ENCODE measurements at places on chromosomes 5 and 9. TPM values are rescaled to one million over a fixed set of nuclear protein-coding genes. Genes with fewer than 3 reads are reported as not detected.

Gene HMMR
- polyA plus RNA-seq: 0.75 TPM

GRCh38 chr5:142151436-142152383, 43.1 kb downstream of the NDFIP1 start:
- DNase-seq: no peak

DNA sequence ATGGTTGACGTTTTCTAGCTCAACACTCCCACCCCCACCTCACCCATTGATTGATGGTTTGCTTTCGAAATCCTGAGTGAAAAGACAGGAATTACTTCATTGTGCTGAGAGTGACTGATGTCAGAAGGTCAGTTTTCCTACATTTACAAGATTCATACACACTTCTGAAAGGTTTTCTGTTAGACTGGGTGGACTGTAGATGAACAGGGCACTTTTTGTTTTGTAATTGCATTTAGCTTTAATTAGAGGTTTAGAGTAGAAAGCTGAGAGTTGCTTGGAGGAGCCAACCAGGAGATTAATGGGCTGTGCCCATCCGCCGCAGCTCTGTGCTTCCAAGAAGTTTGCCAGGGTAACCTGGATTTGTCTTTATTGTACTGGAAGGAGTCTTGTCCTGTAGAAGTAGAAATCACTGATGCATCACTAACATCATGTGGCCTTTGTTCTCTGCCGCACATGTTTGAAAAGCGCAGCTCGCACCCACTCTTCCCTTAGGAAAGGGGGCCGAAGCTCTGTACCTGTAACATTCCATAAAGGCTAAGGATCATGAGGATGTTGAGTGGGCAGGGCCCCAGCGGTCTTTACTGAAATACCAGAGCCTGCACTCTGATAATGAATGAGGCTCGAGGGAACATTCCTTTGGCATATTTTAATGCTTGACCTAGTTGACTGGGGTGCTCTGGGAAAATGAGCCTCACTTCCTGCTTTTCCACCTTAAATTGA, 267.6 kb upstream of the DMRT1 start:
- DNase-seq: no peak

DNA sequence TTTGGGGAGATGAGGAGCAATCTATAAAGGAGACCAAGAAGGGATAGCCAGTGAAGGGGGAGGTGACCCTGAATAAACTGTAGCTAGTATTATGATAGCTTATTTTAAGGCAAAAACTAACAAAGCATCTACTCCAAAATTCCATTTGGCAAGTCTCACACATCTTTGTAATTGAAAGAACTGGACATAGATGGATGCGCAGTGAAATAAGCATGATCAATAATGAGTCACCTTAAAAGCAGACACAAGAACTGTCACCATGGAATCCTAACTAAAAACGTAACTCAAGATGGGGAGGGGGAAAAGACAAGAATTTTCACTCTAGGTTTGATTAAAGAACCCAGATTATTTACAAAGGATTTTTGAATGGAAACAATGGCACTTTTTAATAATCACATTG, 164.5 kb downstream of the MED27 start:
- no peak for DNase-seq

Gene NRG2
- 1.2 TPM for polyA plus RNA-seq

DNA sequence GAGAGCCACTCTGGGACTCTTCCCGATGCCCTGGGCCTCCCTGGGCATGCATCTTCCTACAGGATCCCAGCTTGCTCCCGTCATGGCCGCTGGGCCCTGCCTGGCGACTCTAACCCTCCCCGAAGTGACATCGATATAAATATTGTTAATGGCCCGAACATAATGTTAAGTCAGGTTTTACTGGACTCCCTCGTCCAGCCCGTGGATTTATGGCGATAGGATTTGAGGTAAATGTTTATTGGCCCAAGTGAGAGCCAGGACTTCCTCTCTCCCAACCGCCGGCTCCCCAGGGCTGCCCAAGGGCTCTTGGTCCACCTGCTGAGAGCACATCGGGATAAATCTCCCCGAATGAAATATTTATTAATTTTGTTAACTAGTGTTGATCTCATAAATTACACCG, 246.3 kb downstream of the PBX3 start:
- peak; percentile 54 for DNase-seq

Gene RGS3
- 142 TPM for polyA plus RNA-seq

GRCh38 chr5:105685884-105686283, 1984.9 kb downstream of the EFNA5 start:
- DNase-seq: no peak

Gene SLC1A1
- 3.1 TPM for polyA plus RNA-seq

GRCh38 chr9:123940721-123941523, 11.0 kb upstream of the DENND1A start:
- DNase-seq: no peak

DNA sequence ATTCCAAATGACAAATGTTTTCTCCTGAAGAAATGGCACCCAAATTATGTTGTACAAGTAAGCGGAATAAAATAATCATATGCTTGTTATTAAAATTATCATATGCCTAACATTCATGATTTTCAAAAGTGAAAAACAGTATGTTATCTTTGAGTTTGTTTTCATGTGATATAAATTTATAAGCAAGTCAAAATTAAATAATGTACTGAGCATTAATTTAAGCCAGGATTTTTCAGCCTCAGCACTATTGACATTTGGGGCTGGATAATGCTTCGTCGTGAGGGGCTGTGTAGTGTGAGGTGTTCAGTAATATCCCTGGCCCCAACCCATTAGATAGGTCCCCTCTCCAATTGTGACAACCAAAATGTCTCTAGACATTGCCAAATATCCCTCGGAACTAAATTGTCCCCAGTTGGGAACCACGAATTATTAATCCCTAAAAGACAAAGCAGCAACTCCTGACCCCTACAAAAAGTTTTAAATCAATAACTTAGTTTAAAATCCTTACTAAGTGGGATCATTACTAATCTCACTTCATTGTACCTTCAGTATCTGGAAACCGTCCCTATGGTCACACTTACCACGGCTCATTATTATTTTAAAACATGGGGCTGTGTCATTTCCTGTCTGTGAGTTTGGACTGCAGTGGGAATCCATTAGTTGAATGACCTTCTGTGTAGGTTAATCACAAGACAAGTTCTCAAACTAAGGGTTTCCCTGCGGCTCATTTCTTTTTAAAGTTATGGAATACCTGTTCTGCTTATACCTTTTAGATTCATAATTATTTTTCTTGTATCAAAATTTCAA, 1.3 kb upstream of the NNT start:
- DNase-seq: no peak

DNA sequence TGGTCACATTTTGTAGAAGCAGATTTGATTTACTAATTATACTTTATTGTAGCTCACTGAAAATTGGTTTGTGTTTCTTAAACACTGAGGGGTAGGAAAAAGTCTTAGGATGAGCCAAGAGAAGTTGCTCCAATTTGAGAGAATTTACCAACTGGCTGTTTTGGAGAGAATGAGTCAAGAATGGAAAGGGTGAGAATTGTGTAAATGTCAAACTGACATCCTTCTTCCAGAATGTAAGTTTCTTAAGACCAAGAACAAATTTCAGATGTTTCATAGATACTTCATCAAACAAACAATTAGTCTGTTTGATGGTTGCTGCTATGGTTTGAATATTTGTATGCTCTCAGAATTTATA, 106.2 kb upstream of the TXNDC8 start:
- no peak for DNase-seq

Gene CLIC3
- 6.7 TPM for polyA plus RNA-seq

Gene NMUR2
- polyA plus RNA-seq: not detected

GRCh38 chr5:86797677-86798076, 179.9 kb downstream of the COX7C start:
- DNase-seq: no peak

GRCh38 chr5:160496334-160496733, 74.7 kb downstream of the PTTG1 start:
- no peak for DNase-seq

GRCh38 chr5:158882660-158883059, 217.1 kb downstream of the EBF1 start:
- no peak for DNase-seq

GRCh38 chr5:111929867-111930266, 172.9 kb upstream of the NREP start:
- no peak for DNase-seq

GRCh38 chr9:112665347-112665746, 52.6 kb downstream of the INIP start:
- no peak for DNase-seq

Gene IFNK
- not detected for polyA plus RNA-seq

DNA sequence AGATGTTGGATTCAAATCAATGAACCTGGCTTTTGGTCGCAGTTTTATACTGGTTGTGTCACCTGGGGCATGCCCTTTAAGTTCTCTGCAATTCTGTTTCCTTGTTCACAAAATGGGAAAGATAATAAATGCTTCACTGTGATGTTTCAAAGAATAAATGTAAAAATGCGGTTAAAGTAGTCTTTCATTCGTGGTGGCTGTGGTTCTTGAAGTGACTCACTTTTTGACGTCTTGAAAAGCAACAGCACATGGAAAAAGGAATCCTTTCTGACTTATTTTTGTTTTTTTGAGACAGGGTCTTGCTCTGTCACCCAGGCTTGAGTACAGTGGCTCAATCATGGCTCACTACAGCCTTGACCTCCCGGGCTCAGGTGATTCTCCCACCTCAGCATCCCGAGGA, 88.4 kb upstream of the SLIT3 start:
- DNase-seq: no peak

Gene PFN3
- polyA plus RNA-seq: not detected

Gene DDX31
- polyA plus RNA-seq: 2.8 TPM

GRCh38 chr9:116234081-116234480, 80.5 kb downstream of the PAPPA start:
- DNase-seq: no peak

GRCh38 chr5:63128761-63129160, 550.1 kb downstream of the LRRC70 start:
- no peak for DNase-seq

GRCh38 chr5:176656467-176656990, 9.2 kb downstream of the TSPAN17 start:
- DNase-seq: no peak

Gene NR5A1
- polyA plus RNA-seq: not detected

Gene BTNL9
- polyA plus RNA-seq: 0.75 TPM

Gene IL13
- polyA plus RNA-seq: not detected

GRCh38 chr5:150294551-150295071, 5.0 kb upstream of the CAMK2A start:
- no peak for DNase-seq

GRCh38 chr5:126695091-126695490, 81.8 kb upstream of the LMNB1 start:
- DNase-seq: no peak

DNA sequence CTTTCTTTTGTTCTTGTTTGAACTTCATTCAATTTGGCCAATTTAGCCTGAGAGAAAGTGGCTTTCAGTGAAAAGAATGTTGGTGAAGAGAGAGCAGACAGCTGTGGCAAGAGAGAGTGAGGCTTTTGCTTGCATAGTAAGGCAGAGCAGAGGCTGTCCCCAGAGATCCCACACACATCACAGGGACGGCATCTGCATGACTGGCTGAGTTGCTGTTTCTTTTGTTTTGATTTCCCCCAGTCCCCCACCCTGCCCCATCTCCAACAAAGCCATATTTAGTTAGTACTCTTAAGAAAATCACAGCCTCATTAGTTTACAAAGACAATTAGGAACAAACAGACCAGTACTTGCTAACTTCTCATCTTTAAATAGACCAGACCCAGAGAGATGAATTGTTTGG, 363.9 kb upstream of the SEMA6A start:
- no peak for DNase-seq

DNA sequence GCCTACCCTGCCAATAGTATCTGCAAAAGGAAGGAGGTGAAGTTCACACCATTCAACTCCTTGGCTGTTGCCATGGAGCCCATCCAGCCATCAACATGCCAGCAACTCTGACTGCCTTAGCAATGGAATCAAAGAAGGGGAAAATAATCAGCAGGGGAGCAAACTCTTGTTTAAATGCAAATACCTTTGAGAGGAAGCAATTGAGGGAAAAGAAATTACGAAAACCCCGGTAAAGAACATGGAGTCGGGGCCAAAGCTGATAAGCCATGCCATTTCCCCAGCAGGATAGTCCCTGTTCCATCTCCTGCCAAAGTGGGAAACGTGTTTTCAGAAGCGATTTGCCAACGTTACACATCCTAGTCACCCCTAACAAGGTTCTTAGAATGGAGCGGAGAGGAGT, 69.0 kb downstream of the MFAP3 start:
- DNase-seq: no peak

Gene PDE4D
- polyA plus RNA-seq: 6.6 TPM

Gene ALAD
- 54.6 TPM for polyA plus RNA-seq

DNA sequence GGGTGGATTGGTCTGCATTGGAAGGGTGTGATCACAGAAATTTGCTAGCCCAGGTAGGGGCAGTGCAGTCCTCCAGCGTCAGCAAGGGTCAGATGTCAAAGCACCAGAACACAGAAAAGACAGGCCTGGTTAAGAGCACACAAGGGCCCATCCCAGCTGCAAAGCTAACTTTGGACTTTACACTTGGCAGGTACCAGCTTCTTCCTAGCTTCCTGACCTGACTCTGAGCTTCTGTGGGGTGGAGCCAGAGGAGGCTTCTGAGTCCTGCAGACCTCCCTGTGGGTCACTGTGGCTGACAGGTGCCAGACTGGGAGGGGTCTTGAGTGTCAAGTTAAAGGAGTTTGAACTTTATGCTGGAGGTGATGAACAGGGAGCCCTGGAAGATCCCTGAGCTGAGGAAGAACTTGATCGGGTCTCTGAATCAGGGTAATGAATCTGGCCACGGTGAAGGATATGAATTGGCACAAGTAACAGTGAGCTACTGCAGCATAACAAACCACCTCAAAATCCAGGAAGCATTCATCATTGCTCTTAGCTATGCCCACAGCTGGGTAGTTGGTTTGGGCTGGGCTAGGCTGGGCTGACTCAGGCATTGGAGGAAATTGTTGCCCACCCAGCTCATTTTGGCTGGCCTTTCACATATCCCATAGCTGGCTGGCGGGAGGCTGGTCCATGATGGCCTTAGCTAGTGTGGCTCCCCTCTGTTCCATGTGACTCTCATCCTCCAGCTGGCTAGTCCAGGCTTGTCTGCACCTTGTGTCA, 63.4 kb downstream of the BARX1 start:
- no peak for DNase-seq

Data from aorta (tissue), 5 donors.